GM19239 (cell line): ENCODE measurements at places on chromosomes 4 and X.

- no peak for DNase-seq
Measured at GRCh38 chr4:110087070-110087708, 111.2 kb downstream of the ELOVL6 start.

- DNase-seq: peak; percentile 15
Measured at GRCh38 chrX:132022967-132023895, at the start of gene STK26. Gene STK26 (plus strand): TSS chrX:132023302. CDS start chrX:132023618, 316 bp downstream.

DNA sequence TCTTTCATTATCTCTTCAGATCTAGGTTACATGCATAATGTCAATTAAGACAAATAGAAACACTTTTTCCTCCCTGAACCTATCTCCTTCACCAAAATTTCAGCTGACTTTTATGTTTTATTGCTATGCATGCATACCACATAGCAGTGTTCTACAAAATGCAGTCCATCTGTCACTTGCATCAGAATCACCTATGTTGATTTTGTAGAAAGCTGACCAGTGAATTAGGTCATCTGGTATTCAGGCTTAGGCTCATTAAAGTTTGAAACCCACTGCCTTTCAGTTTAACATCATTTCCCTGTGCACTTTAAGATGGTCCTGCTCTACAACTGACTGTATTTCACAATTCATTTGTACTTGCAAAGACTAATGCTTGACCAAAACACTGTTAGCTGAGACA, 277.9 kb downstream of the CFAP299 start:
- no peak for DNase-seq

- no peak for DNase-seq
Measured at GRCh38 chrX:22012051-22012450, 20.1 kb upstream of the PHEX start.

GRCh38 chrX:110806145-110806544, 10.5 kb upstream of the CHRDL1 start:
- no peak for DNase-seq

DNA sequence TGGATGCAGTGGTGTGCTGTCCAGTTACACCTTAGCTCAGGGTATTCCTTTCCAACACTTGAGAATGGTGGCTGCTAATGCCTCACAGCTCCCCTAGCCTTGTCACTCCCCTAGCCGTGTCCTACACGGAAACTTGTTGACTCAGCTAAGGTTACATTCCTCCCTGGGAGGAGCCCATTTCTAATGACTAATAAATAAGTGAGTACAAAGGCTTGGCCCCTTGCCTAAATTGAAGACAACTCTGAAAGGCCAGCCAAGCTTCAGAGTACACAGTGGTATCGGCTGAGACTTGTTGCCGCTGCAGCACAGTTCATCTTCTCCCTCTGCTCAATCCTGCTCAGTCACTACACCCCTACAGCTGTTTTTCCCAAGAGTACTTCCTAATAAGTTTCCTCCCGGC, 21.2 kb upstream of the SLC25A31 start:
- DNase-seq: no peak

GRCh38 chrX:119942831-119943184, 743 bp downstream of the NKAP start:
- DNase-seq: no peak

- no peak for DNase-seq
Measured at GRCh38 chr4:61203436-61203790, 3.3 kb downstream of the ADGRL3 start.

DNA sequence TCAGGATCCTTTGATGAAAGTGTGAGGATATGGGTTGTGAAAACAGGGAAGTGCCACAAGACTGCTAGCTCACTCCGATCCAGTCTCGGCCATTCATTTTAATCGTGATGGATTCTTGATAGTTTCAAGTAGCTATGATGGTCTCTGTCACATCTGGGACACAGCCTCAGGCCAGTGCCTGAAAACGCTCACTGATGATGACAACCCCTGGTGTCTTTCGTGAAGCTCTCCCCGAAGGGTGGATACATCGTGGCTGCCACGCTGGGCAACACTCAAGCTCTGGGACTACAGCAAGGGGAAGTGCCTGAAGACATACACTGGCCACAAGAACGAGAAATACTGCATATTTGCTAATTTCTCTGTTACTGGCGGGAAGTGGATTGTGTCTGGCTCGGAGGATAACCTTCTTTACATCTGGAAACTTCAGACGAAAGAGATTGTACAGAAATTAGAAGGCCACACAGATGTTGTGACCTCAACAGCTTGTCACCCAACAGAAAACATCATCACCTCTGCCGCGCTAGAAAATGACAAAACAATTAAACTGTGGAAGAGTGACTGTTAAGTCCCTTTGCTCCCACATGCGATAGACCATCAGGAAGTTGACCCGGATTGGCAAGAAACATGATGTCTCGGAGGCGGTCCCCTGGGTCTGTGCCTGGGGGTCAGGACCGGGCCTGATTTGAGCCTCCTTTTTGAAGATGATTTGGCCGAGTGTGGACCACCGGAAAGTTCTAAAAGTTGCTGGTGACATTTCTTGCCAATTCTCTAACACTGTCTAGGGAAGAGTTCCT, 22.2 kb downstream of the LIAS start:
- no peak for DNase-seq

DNA sequence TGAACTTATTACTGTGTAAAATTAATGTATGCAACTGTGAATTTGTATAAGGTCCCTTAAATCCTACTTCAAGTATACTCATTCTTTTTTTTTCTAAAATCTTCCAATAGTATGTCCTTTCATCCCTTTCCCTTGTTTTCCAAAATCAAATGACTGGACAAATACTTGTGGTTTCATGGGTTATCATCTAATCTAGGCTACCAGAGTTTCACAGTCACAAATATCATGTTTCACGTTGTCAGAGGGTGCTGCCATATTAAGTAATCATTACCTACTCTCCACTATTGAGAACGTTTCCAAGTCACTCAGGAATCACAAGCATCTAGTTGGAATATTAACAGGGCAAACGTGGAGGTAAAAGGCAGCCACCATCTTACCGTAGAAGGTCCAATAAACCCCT, 1235.0 kb upstream of the TENM3 start:
- DNase-seq: no peak

GRCh38 chrX:21490341-21490740, 116.1 kb downstream of the CNKSR2 start:
- DNase-seq: no peak

DNA sequence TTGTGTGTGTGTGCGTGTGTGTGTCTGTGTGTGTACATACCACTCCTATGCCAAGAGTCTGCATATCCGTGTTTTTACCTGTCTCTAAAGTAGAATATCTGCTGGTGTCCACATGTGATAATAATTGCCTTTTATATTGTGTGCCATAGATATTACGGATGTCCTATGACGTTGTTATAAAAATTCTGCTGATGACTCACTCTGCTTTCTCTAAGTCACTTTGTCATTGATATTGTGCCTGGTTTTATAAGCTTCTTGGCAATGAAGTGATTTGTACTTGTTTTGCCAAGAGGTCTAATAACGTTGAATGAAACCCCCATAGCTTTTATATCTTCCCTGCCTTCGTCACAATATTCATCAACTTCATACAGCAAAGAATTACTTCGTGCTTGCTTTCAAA, 102.6 kb upstream of the C1GALT1C1 start:
- DNase-seq: no peak

DNA sequence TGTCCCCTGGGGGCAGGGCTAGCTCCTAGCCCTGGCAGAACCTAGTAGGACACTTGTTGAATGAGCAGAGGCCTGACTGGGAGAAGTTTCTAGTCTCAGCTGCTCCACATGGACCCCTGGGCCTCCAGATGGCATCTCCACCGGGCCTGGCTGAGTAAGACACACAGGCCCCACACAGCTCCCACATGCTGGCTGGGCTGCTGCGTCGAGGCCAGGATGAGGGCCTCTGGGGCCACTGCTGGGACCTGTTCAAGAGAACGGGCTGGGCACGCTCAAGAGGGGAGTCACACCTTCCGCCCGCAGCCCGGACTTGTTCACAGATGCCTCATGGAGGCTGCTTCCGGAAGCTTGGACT, 4.2 kb upstream of the HGFAC start:
- no peak for DNase-seq

GRCh38 chr4:169117591-169118081, 107.6 kb upstream of the CBR4 start:
- DNase-seq: no peak

DNA sequence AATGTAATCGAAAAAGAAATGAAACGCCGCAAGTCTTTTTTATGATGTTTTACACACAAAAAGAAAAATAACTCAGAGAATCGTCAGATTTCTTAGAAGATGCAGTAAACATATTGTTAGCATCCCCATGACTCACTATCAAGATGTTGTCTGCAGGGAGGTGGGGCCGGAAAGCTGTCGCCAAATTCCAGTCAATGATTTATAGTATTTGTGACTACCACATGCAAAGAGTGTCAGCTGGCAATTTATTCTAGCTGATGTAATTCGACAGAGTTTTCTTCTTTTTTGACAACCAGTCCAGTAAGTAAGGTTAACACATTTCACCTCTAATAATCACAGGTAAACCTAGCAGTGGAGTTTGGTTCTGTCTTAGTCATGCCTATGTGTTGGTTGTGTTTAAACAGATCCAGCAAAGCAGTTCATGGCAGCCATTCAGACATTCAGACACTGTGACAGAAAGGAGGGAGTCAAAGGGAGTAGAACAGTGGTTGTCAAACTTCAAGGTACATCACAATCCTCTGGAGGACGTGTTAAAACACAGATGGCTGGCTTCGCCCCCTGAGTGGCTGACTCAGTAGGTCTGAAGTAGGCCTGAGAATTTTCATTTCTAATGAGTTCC, 19.8 kb upstream of the PPP1R2C start:
- no peak for DNase-seq

DNA sequence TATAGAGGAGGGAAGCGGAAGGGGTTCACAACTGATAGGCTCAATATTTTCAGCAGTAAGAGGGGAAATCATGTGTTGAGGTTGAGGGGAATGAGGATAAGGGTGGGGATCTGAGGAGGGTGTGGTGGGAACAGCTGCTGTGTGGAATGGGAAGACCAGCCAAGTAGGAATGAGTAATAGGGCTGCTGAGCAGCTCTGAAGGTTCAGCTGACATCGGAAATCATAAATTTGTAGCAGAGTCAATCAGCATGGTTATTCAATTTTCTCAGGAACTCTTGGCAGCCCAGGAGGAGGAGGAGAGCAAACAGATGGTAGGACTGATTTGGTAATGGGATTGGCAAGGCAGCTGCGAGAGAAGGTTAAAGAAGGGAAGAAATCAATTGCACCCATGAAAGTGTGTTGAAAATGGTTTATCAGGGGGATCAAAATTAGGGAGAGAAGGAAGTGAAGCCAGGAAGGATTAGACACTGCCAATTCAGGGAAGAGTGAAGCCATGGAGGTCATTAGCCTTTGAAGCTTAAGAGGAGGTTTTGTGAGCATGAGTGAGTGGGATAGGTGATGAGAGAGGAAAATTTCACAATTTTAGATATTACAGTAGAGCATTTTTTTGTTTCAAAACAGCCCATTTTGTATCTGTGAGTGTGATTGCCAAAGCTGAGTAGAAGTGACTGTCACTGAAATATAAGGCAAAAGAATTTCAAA, 82.6 kb downstream of the PCDH7 start:
- no peak for DNase-seq

- DNase-seq: no peak
Measured at GRCh38 chr4:1802151-1802715, 9.1 kb downstream of the FGFR3 start.

- DNase-seq: peak; percentile 0
Measured at GRCh38 chrX:70553516-70553915, 108.9 kb downstream of the DLG3 start.

- DNase-seq: no peak
Measured at GRCh38 chr4:150130933-150131332, 52.7 kb downstream of the DCLK2 start.

DNA sequence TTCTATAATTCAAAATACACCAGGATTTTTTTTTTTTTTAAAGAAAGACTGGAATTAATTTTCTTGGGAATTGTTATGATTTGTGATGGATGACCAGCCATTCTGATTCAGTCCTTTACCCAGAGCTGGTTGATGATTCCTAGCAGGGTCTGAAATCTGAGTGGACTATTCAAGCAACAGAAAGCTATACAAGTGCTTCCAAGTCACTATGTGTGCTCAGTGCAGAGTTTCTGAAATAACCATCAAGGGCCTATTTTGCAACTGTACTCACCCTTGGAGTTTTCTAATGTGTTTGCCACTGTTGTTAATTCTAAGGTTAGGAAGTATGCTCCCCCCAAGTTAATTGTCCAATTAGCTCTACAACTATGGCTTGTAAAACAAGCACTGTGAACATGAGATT, 137.7 kb upstream of the RAPGEF2 start:
- no peak for DNase-seq

DNA sequence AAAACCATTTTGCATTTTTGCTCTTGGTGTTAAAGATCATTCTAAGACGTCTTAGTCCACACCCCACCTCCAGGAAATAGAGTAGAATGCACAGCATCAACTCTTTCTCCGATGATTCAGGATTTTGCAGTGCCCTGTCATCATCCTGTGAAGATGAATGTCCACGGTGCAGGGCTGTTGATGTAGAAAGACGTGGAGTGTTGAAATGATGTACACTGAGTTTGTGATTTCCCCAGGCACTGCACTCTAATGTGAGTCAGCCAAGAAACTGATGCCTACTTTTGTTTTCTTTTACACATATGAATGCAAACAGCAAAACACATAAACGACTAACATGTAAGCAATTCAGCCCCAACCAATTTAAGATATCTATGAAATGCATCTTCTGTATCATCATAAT, 10.5 kb downstream of the LGI2 start:
- DNase-seq: no peak

DNA sequence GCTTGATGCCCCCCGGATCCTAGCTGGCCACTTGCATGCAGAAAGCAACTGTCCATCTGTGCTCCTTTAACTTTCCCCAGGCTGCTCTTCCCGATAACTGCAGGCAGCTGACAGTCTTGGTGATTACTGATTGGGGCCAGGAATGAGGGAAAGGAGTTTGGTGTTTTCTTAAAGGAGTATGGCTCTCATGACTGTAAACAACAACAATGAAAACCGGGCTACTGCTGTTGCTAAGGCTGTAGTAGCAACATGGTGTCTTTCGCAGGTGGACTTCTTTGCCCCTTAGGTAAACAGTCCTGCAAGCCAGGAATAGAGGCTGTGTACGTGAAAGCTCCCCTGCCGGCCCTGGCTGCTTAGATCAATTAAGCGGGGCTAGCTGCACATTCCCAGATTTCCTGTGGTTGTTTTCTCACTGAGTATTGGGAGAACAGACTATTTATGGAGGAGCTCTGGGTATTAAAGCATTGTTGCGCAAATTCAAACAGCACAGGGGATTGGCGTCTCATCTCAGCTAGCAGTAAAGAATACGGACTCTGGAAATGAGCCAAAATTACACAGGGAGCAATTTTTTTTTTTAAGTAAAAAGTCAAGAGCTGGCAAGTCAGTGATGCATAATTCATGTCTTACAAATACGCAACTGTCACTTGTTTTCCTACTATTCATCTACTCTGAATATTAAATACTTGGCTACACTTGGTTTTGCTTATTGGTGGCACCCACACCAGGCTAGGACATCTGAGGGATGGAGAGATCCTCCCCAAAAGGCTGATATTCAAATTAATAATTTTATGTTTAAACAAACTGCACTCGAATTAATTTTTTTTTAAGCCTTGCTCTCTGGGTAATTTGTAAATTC, 61.6 kb upstream of the NAP1L5 start:
- no peak for DNase-seq

GRCh38 chr4:71406459-71406963, 67.7 kb downstream of the SLC4A4 start:
- DNase-seq: no peak

GRCh38 chrX:101550751-101551379, 518 bp downstream of the ARMCX1 start:
- no peak for DNase-seq

- DNase-seq: no peak
Measured at GRCh38 chr4:124839786-124840390, 127.4 kb upstream of the ANKRD50 start.

- DNase-seq: no peak
Measured at GRCh38 chr4:147533331-147533730, 52.4 kb downstream of the EDNRA start.

- DNase-seq: no peak
Measured at GRCh38 chr4:177638871-177639270, 196.6 kb upstream of the AGA start.
